T1000 (cell line): ENCODE measurements at places on chromosomes 7 and 10.
A peak's percentile ranks its signal among the peaks of the same experiment; 100 is the strongest.

GRCh38 chr7:84509522-84509921 lies 314.9 kb upstream of the SEMA3A start:
- DNase-seq = no peak

GRCh38 chr10:132571650-132572544 lies 34.3 kb downstream of the INPP5A start:
- peak; percentile 93 for DNase-seq

DNA sequence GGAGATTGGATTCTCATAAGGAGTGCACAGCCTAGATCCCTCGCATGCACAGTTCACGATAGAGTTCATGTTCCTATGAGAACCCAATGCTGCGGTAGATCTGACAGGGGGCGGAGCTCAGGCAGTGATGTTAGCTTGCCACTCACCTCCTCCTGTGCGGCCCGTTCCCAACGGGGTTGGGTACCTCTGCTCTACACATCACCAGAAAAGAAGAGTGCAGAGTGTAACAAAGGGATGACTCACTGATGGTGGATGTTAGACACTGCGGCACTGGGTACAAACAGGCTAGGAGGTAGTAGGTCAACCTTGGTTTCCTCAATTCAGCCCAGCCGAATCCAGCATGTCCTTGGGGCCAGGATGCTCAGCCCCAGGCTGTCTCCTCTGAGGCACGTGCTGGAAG lies 66.8 kb upstream of the CHST15 start:
- DNase-seq = no peak

DNA sequence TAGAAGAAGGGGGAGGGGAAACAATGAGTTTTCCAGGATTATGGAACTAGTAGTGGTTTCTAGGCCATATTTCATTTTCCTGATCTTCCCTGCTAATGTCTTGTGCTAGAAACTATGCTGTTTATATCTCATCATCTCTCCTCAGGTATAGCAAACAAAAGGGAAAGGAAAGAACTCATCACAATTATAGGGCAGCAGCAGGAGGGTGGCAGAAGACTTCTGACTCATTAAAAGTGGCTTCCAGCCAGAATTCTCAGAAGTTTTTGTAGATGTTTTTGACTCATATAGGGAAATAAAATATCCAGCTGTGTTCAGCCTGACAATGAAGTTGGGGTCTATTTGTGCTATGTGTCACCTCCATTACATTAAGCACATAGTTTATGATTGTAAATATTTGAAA lies 6.5 kb downstream of the AHR start:
- peak; percentile 3 for DNase-seq

- DNase-seq = peak; percentile 87
Observed at GRCh38 chr10:70363971-70364771, 18.3 kb downstream of the LRRC20 start.

DNA sequence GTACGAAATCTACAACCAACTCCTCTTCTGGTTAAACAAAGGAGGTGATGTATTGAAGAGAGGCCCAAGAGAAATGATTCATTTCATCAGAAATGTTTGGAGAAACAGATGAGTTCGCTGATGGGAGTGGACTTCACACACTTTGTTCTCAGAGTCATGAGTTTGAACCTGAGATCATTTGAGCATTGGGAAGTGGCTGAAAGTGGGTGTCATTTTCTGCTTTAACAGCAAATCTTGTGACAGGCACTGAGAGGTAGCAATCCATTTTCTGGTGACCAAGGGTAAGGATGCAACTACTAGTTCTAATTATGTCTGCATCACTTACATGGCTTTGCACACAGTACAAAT lies 51.4 kb downstream of the RBM20 start:
- no peak for DNase-seq

DNA sequence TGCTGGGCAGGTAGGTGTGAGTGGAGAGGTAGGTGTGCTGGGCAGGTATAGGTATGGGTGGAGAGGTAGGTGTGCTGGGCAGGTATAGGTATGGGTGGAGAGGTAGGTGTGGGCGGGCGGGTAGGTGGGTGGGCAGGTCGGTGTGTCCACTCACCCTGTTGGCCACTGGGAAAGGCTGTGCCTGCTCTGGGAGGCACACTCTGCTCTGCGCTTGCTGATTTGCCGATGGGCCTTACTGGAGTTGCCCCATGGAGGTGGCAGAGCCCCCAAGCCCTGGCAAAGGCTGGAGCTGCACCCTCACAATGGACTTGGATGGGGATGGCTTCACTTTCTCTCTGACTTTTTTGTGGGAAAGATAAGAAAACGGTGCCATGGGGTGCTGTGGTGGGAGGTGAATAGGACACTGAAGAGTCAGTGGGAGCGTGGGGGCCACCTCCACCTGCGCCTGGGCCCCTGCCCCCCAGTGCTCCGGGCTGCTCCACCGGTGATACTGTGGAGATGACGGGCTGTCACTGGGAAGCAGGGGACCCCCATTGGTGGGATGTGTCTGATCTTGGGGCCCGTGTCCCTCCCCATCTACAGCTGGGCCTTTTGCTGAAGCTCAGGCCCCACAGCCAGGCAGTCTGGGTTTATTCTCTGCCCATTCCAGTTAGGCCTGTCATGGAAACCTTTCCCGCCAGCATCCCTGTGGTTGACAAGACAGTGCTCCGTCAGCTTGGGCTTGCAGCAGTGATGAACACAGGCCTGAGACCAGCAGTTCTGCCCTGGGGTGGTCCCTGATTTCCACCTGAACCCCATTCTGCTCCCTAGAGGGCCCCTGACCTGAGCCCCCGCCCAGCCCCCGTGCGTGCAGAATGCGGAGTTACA lies 75.0 kb downstream of the NKX6-2 start:
- no peak for DNase-seq

DNA sequence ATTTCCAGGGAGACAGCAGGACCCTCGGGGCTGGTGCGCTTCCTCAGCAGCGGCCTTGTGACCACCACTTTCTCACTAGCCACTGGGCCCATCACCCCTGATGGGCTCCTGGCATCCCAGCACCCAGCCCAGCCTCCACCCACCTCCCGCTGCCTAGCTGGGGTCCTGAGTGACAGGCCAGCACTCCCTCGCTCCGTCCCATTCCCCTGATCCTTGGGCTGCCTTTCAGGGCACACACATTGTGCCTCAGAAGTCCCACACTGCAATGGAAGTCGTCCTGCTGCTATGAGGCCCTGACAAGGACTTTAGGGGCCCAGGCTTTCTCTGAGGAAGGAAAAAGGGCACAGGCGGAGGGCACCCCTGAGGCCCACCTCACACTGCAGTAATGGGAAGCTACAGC lies 12.4 kb downstream of the CAMK2B start:
- no peak for DNase-seq

DNA sequence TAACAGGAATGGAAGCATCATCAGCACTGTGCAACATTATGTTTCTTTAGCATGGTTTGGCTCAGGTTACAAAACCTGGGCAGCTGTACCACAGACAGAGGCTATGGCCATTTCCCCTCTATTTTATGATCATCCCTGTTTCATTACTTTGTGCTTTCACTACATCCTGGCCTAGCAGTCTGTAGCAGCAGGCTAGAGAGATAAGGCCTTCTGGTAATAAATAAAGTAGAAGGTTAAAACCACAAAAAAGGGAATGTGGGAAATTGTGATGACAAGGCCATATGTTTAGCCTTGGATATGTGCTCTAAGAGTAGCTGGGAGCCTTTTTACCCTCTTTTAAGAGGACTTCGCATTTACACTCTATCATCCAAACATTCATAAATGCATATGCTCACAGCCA lies 266.2 kb upstream of the PHF14 start:
- DNase-seq = no peak

DNA sequence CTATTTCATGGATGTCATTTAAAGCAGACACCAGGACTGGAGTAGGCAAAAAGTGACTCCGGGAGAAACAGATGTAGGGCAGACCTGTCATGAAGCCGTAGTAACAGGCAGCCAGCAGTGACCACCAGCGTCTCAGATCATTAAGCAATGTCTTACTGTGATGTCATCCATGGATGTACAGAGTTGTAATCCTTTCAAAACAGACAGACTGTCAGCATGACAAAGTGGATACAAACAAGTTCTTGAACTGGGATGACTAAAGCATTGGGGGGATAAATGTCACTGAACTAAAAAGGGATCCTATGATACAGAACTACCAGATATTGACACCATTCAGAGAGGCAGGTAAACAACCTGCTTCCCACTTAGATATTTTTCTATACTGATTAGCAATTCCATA lies 675.5 kb downstream of the PARD3 start:
- DNase-seq = no peak

DNA sequence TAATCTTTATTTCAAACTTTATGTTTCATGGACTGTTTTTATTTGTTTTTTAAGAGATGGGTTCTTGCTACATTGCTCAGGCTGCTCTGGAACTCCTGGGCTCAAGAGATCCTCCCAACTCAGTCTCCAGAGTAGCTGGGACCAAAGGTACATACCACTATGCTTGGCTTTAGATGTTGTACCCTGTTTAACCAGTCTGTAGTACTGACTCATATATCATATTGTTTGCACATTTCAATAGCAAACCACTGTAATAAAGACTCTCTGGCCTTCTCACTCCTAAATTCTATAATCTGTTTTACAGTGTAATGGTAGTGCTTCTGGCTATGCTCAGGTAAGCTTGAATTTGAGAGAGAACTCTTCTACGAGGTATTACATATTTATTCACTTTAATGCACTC lies 413.6 kb upstream of the PCDH15 start:
- no peak for DNase-seq

DNA sequence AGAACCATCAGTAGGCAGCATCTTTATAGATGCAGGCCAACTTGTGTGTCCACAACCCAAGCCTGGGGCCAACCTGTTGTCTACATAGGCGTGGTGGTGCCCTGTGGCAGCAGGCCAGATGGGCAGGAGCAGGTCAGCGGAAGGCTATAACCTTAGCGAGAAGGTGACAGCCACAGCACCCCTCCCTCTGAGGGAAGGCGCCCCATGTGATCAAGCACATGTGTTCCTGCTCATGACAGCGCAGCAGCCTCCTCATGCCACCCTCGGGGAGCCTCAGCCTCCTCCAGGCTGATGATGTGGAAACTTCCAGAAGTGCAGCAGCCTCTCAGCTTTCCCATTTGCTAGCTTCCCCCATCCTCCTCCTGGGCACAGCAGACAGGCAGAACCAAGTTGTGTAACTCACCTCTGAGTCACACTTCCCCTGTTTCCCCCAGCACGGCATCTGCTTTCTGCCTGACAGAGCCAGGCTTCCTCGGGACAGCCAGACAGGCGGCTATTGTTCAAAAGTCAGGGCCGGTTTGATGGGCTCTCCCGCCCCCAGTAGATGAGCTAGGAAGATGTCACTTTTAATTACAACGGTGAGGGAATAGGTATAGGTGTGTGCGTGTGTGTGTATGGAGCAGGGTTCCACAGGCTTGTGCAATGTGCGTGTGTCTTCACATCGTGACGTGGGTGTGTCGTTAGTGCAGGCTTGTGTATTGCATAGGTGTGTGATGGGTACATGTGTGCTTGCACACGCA lies 312.0 kb upstream of the ZMIZ1 start:
- peak; percentile 73 for DNase-seq

DNA sequence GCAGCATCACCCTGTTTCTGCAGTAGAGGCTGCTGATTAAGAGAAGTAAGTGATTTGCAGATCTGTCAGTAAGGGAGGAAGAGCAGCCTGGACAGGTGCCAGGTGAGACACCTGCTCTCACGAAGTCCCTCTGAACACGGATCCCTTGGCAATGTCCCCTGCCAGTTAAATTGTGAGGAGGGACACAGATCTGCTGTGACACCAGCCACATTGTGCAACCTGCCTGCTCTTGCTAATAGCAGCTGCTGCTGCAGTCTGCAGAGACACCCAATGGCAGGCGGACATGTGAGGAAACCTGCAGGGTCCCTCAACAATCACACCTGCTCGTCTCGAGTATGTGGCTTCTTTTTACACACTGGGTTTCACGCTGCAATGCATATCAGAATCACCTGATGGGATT lies 31.9 kb downstream of the ANXA11 start:
- no peak for DNase-seq

DNA sequence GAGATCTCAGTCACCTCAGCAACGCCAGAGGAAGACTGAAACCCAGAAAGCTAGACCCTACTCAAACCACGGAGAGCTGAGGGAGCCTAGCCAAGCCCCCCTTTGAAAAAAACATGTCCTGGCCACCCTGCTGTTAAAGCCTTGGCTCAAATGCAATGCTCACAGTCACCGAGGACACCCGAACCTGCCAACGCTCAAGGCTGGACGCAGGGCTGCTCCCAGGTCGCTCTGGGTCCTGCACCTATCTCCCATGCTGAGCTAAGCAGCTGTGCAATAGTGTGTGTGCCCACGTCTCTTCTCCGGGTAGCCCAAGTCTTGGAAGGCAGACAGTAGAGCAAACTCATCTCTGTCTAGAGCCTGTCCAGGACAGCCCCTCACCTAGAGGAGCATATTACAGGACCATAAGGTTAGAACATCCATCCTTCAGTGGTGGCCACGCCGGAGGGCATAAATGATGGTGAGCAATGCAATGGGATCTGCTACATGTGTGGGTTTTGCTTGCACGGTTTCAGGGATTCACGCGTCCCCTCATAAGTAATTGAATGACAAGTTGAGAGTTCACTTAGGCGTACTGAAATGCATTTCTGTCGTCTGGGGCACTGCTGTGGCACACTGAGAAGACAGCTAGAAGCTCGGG lies 94.2 kb upstream of the DDC start:
- DNase-seq = no peak

DNA sequence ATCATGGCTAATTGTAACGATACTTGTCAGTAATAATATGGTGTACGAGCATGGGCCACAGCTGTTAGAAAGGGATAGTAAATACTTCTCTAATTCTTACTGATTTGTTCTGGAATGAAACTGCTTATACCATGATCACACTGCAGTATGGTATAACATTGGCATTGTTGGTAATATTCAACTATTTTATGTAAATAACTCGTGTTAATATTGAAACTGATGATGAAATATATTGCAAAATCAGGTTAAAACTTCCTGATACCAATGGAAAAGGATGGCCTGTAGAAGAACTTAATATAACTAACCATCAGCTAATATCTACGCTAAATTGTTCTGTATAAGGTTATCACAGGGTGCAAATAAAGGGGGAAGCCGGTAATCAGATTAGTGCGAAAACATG lies 10.3 kb downstream of the OR2A14 start:
- no peak for DNase-seq

- DNase-seq = no peak
Observed at GRCh38 chr7:54538122-54538521, 4.1 kb upstream of the VSTM2A start.

GRCh38 chr7:129740574-129741410 lies 129.3 kb downstream of the NRF1 start:
- no peak for DNase-seq

DNA sequence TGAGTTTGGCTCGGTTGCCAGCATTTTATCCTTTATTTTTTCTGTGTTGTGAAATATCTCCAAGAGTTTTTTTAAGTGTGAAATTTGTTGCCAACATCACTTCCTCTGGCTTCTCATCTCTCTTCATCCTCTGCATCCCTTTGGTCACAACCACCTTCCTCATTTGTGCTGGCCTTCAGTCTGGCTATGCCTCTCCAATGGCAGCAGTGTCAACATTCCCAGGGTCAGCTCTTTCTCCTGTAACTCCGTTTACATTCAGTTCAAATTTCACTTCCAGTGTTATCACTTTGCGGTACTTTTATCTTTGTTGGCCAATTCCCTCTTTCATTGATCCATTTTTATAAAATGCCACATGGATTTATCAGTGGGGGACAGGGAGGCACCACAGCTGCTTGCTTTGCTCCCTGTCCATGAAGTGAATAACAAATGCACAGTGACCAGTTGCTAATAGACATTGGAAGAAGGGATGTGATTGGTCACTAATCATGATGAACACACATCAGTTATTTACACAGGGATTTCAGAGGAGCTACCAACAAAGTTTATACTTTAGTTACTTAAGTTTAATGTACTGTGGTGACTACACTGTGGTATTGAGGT lies 311.4 kb upstream of the LRGUK start:
- DNase-seq = no peak
